AG08396 (cell line): ENCODE measurements at places on chromosomes 6 and 20.

GRCh38 chr6:144429753-144430152, 144.6 kb downstream of the UTRN start:
- no peak for DNase-seq

GRCh38 chr6:21188505-21189223, 404.9 kb upstream of the SOX4 start:
- DNase-seq = no peak

GRCh38 chr6:26170951-26171841, 84.0 kb downstream of the HFE start:
- no peak for DNase-seq

DNA sequence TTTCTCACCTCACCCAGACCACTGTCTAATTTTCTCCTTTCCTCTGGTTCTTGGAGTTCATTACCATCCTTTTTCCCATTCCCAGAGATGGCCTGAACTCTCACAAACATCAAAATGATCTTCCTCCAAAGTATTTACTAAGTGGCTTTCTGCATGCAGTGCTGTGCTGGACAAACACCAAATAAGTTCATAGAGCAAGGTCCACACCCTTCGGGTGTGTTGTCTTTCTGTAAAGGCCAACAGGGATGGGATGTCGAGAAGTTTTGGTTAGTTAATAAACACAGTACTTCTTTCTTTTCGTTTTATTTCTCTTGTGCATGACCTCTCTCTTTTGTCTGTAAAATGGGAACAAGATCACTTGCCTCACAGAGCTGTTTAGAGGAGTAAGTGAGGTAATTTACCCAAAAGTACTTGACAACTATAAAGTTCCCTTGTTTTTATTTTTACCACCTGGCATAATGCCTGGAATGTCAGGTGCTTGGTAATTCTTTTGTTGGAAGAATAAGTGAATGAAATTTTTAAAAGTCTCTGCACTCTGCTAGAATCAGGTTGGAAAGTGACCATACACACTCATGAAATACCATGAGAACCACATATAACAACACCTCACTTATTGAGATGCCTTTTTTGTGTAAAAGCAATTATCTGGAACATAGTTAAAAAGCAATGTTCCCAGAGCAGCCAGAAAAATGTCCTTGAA, 22.8 kb upstream of the CCN6 start:
- DNase-seq = no peak

DNA sequence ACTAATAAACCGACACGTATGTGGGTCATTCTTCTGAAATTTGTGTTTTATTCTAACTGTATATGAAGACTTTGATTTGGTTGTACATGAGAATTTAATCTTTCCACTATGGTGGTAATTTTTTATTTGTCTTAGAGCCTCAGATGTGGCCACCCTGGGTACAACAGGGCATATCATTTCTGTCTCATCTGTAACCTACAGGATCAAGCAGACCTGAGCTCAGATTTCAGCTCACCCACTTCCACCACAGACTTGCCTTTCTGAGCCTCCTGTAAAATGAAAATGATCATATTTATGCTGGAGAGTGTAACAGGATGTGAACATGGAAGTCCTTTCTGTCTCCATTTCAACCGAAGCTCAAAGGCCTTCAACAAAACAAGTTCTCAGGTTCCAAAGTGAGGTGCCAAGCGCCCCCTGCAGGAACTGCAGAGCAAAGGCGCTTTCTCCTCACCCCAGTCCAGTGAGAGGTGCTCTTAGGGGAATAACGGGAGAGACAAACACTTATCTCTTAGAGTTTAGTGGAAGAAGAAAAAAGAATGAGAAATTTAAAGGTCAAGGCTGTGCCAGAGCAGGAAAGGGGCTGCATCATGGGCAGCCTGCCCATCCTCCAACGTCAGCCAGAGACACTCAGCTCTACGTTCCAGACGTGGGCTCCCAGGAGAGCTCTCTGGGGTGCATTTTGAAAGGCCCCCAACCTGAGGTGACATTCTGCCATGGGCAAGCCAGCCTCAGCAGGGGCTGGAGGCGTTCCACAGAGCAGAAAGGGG, 23.0 kb upstream of the CD24 start:
- DNase-seq = peak; percentile 61

DNA sequence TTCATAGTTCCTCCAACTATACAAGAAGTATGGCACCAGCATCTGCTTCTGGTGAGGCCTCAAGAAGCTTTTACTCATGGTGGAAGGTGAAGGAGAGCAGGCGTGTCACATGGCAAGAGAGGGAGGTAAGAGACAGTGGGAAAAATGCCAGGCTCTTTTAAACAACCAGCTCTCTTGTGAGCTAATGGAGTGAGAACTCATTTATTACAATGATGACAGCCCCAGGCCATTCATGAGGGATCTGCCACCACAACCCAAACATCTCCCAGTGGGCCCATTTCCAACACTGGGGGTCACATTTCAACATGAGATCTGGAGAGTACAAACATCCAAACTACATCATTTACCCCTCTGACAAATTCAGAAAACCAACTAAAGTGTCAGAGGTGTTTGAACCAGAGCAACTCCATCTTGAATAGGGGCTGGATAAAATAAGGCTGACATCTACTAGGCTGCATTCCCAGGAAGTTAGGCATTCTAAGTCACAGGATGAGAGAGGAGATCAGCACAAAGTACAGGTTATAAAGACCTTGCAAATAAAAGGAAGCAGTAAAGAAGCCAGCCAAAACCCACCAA, 2.2 kb upstream of the UBD start:
- no peak for DNase-seq

- DNase-seq = no peak
Measured at GRCh38 chr20:54015496-54015895, 54.9 kb downstream of the BCAS1 start.

GRCh38 chr6:148497257-148497656, 154.6 kb downstream of the SASH1 start:
- no peak for DNase-seq

DNA sequence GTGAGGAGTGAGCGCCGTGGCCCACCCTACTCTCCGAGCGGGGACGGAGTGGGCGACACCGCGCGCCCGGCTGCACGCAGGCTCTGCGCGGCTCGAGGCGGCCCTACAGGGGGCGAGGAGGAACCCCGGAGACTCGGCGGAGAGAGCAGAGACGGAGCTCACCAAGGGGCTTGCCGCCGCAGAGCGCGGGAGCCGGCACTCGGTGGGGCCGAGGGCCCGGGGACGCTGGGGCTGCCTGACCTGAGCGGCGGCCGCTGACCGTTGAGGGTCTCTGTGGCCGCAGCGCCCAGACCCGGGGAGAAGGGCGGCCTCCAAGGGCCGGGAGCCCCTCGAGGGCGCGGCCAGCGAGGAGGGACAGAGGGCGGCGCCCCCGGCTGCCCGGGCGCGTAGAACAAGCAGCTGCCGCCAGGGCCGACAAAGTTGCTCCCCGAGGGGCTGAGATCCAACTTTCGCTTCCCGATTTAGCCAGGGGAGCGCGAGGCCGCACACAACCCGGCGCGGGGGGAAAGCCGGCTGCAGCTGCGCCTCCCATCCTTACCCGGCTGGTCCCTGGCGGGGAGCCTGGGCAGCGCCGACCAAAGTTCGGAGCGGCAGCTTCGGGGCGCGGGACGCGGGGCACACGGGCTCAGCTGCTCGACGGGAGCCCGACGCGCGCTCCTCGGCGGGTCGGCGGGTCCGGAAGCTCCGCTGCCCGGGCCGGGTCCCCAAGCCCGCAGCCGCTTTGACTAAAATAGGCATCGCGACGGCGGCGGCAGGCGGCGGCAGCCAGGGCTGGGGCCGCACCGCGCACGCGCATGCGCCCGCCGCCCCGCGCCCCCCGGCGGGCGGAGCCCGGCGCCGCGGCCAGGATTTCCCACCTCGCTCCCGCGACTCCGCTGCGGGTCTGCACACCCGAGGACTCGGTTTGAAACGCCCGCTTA, 43.1 kb downstream of the POPDC3 start:
- DNase-seq = peak; percentile 93

GRCh38 chr6:132405143-132405915, 4.1 kb upstream of the MOXD1 start:
- peak; percentile 33 for DNase-seq

- DNase-seq = no peak
Measured at GRCh38 chr20:52432740-52433139, 241.2 kb upstream of the ZFP64 start.

- DNase-seq = no peak
Measured at GRCh38 chr6:147667082-147667481, 158.6 kb downstream of the SAMD5 start.

GRCh38 chr6:38155621-38156204, 336.2 kb downstream of the ZFAND3 start:
- no peak for DNase-seq

- no peak for DNase-seq
Measured at GRCh38 chr6:37868447-37868825, 48.9 kb downstream of the ZFAND3 start.

DNA sequence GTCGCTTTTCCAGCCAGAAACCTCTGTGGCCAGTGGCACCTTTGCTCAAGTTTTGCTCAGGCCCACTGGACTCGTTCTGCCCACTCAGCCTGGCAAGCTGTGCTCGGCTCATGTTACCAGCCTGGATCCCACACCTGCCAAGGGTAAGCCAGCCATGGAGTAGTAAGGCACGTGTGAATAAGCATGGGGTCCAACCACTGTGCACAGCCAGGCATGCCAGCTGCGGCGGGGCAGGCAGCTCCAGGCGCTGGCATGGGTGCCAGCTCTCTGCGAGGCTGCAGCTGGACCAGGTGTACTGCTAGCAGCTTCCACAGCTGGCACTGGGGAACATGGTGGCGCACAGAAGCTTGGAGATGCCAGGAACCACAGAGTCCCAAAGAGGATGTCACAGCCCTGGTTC, 32.1 kb upstream of the PDYN start:
- no peak for DNase-seq

GRCh38 chr6:2881423-2881822, 21.7 kb downstream of the SERPINB9 start:
- DNase-seq = no peak

- no peak for DNase-seq
Measured at GRCh38 chr20:24745617-24746350, 203.3 kb upstream of the CST7 start.

- DNase-seq = no peak
Measured at GRCh38 chr20:62647521-62648317, 5.4 kb downstream of the SLCO4A1 start.

- DNase-seq = no peak
Measured at GRCh38 chr6:46704562-46704961, 16.9 kb downstream of the TDRD6 start.

GRCh38 chr6:80197986-80198385, 91.5 kb downstream of the BCKDHB start:
- DNase-seq = no peak

GRCh38 chr6:21648475-21649050, 55.0 kb downstream of the SOX4 start:
- no peak for DNase-seq

- DNase-seq = no peak
Measured at GRCh38 chr6:159640322-159640721, 52.7 kb downstream of the SOD2 start.

- no peak for DNase-seq
Measured at GRCh38 chr6:42781546-42781795, 381 bp upstream of the BICRAL start.

DNA sequence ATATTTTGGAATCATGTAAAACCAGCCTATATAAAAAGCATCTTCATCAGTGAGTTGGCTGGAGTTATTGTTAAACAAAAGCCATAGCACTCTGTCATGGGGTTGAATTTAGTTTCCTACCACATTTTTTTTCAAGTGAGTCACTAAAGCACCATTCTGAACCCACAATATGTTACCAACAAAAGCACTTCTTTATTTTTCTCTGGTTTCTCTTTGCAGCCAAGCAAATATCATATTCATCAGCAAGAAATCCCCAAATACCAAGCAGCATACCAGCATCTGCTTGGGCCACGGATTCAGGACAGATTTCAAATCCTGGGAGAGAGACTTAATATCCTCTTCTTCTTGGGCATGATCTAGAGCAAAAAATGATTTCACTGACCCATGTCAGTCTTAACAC, 441.4 kb downstream of the BCKDHB start:
- DNase-seq = peak; percentile 40

DNA sequence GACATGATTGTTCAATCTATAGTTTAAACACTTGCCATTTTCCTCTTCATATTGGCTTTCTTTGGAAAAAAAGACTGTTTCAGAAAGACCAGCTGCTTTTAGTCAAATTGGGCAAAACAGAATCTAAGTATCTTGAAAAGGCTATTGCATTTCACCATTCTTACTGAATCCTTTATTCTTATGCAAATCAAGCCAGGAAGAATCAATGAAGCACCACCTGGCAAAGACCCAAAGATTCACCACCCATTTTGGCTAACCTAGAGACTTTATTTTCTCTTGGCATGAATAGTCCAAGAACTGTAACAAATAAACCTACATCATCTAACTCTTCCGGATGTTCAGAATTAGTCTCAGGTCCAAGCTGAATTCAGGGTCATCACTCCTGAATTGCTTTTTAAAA, 71.3 kb upstream of the EYA4 start:
- DNase-seq = no peak

- no peak for DNase-seq
Measured at GRCh38 chr6:154352898-154353585, 3.6 kb downstream of the IPCEF1 start.

GRCh38 chr20:42792052-42792451, 397.7 kb downstream of the PTPRT start:
- DNase-seq = no peak

GRCh38 chr20:43909211-43909610, 5.4 kb upstream of the TOX2 start:
- DNase-seq = no peak

- no peak for DNase-seq
Measured at GRCh38 chr6:25056130-25056529, 120.4 kb upstream of the RIPOR2 start.

- DNase-seq = no peak
Measured at GRCh38 chr6:10552270-10552810, 31.2 kb downstream of the GCNT2 start.

GRCh38 chr6:3026791-3027626, 27.3 kb downstream of the NQO2 start:
- no peak for DNase-seq

DNA sequence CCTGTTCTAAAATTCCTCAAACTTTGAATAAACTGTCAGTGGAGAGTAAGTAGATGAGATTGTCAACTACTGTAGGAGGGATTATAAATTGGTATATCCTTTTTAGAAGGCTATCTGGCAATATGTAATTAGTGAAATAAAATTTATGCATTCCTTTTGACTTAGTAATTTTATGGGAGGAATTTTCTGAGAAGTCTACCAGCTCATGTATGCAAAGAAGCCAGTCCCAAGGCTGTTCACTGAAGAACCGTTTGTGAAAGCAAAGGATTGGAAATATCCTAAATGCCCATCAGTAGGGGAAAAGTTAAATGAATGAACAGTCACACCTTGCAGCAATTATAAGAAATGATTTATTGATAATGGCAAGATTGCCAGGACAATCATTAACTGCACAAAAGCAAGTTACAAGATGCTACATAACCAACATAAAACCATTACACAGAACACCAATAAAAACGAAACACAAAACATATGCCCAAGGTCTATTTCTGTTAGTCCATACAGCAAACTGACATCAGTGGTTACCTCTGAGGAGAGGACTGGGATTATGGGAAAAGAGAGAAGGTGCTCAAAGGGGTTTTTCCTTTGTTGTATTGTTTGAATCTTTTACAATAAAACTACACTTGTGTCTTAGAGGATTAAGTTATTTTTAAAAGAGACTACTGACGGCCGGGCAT, 4.6 kb upstream of the DSTN start:
- no peak for DNase-seq

GRCh38 chr20:24445510-24446170, 23.8 kb upstream of the SYNDIG1 start:
- DNase-seq = no peak

GRCh38 chr20:5745416-5746030, 4.7 kb upstream of the SHLD1 start:
- no peak for DNase-seq
